Lower lobe of right lung (tissue), 2 donors: ENCODE measurements at places on chromosomes 3 and 15. TPM values are rescaled to one million over a fixed set of nuclear protein-coding genes. Genes with fewer than 3 reads are reported as not detected.

DNA sequence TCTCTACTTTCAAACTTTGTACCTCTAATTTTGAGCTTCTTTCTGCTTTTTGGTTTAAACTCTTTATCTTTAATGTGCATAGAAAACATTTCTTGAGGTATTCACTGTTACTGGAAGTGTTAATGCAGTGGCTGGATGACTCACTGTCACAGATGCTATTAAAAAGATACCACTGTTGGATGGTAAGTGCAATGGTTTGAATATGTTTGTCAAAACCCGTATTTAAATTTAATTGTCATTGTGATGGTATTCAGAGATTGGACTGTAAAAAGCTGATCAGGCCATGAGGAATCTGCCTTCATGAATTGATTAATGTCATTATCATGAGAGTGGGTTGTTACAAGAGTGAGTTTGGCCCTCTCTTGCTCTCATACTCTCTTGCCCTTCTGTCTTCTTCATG lies 70.6 kb downstream of the AP4E1 start:
- H3K27me3 ChIP-seq: no peaks in the 10 kb centered on the region
- H3K36me3 ChIP-seq: peaks cover 14% of the 10 kb centered on the region
- no peaks in the 10 kb centered on the region for H3K4me1 ChIP-seq
- H3K27ac ChIP-seq: no peak overlapping the region

DNA sequence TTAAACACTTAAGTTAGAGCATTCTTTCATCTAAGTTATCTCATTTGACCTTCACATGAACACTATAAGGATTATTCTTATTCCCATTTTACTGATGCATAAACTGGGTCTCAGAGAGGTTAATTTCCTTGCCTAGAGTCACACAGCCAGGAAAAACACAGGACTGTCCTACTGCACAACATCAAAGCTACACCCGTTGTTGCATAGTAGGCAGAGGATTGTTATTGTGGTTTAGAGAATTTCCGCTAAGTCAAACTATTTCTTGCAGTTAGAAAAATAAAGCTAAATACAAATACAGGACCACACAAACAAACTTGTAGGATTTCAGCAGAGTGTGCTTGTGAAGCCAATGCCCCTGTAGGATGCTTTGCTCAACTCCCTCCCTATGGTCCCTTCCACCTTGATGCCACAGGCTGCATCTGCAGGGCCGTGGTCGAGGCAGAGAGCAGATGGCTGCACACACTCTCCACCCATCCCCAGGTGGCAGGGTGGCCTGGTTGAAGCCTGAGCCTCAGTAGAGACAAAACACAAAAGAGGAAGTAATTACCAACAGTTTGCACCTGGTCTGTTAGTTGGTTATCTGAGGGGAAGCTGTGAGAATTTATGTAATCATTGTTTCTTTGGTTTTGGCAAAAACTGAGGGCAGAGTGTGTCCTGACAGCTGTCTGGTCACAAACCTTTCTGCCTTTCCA lies 41.1 kb upstream of the SKOR1 start:
- no peak for DNase-seq
- H3K27me3 ChIP-seq: no peaks in the 10 kb centered on the region
- H3K4me1 ChIP-seq: no peaks in the 10 kb centered on the region
- H3K4me3 ChIP-seq: no peak overlapping the region
- no peaks in the 10 kb centered on the region for H3K36me3 ChIP-seq

The DNAH12 gene
- total RNA-seq: 11.2 TPM

DNA sequence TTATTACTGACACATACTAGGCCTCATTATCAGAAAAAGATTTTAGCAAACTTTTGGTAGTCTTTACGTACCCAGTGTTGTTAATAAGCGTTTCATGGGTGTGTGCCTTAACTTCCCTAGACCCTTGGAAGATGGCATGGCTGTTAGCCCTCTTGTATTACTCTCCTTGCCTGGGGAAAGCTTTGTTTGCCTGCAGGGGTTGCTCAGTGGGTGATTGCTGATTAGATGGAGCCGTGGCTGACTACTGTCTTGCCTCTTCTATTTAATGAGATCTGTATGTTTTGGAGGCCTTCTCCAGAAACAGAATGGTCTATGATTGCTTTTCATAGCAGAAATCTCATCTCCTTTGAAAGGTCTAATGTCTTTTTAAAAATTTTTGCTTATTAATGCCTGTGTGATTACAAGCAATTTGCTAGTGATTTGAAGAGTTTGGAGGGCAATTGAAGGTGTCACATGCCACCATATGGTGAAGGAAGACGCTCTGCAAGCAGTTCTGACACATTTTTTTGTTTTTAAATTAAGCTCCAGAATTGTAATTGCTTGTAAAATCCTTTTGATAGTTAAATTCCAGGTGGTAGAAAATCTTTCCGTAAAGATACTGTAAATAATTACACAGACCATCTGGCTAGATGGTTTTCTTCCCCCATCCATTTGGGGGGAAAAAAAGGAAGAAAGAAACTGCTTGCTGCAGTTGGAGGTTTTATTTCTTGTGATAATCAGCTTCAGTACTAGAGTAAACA lies 11.4 kb upstream of the C3orf20 start:
- DNase-seq: no peak
- H3K27me3 ChIP-seq: no peaks in the 10 kb centered on the region
- no peak overlapping the region for H3K4me3 ChIP-seq
- no peak overlapping the region for H3K27ac ChIP-seq
- H3K36me3 ChIP-seq: peaks cover 100% of the 10 kb centered on the region
- no peaks in the 10 kb centered on the region for H3K4me1 ChIP-seq

- H3K4me3 ChIP-seq: no peak overlapping the region
- H3K27ac ChIP-seq: no peak overlapping the region
Measured at GRCh38 chr15:77688266-77688665, 55.6 kb upstream of the LINGO1 start.

The SLC12A1 gene
- total RNA-seq: not detected

The MRPS25 gene
- total RNA-seq: 73.5 TPM
